Activated naive CD4-positive, alpha-beta T cell treated with Interleukin-2 at 50 U/mL for 16 hours (primary cell): ENCODE measurements at places on chromosomes 3 and 15.

GRCh38 chr15:99399618-99400017, 148.3 kb downstream of the LRRC28 start:
- DNase-seq = no peak

DNA sequence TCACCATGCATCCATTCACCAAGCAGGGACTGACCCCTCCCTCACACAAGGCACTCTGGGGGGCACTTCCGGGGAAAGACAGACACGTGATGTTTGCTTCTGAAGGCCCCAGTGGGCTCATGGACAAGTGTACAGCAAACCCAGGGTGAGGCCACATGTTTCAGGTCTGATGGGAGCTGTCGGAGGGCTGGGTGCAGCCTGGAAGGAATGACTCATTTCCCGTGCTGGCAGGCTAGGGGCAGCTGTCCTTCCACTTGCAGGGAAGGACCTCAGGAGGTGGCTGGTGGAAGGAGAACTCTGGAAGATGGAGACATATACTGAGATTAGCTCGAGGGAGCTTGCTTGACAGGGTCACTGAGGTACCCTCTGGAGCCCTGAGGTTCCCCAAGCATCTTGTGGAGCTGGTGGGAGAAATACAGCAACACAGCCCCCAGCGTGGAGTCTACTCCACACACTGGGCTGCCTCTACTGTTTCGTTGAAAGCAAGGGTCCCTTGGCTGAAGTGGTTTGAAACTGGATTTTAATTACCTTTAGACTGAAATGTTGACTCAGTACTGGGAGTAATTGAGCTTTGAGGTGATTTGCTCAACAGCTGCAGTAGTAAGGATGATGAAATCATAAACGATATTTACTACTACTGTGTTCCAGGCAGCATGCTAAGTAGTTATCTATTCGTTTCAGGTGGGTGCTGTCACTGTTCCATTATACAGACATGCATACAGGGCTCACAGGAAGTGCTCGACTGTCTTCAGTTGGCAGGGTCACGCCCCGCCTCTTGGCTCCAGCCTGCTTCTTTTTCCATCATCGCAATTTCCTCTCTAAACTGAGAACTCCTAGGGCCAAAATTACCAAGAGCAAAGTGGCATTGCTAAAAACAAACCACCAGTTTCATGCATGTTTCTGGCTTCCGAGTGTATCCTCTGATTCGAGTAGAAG, 230.4 kb downstream of the ADAMTS17 start:
- peak; percentile 43 for DNase-seq

DNA sequence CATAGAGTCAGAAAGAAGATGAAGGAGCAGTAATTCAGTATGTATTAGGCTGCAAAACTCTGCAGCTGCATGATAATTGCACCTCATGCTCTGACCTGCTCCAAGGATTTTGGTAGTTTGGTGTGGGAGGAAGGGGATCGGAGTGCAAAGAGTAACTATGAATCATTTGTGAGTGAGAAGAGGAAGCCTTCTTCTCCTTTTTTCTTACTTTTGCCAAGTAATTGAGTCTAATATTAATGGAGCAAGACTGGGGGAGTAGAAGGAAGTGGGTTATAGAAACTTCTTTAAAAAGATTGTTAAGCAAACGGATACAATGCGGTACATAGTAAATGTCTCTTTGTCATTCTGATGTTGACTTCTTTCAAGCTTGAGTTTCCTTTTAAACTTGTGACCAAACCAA, 276.5 kb downstream of the EDEM1 start:
- DNase-seq = no peak

DNA sequence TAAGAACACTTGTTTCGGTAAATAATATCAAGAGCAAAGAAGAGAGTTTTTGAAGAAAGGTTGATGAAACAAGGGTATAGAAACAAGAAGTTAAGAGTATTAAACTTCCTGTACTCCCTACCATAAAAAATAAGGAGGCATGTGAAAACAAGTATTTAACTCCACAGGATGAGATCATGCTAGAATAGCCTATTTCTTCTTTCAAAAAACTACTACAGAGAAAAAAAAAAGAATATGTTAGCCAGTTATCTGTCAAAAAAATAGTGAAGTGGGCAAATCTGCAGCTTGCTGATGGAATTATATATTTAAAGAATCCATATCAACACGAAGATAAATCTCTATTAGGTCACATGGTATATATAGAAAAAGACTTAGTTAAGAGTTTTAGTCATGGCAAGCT, 33.4 kb downstream of the SETD2 start:
- DNase-seq = no peak

DNA sequence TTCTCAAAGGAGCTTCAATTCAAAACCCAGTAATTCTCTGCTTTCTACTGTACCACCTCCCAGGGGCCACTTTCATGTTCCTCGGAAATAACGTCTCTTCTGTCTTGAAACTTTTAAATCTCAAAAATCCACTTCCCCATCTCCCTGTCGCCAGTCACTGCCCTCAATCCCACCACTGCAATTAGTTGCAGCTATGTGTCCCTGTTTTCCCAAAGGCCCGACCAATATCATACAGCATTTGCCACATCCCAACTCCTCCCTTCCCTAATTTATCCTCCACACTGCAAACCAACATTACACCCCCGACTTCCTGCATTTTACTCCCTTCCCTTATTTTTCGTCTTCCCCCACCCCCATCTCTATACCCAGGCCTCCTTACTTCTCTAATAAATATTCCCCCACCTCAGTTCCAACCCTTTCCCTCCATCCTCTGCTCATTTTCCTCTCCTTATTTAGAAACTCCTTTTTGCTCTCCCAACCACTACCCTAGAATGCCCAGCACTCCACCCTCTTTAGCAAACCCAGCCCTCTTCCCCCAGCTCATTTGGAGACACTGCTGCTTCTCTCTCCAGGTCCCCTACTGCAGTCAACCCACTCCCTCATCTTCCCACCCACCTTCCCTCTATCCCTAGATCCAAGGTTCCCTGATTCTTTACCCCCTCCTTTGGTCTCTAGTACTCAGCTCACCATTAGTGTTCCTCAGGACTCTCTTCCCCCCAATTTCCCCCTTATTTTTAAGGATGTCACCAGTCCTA, 1.1 kb downstream of the NPTN start:
- no peak for DNase-seq

GRCh38 chr3:127493924-127494646, 96.4 kb downstream of the TPRA1 start:
- DNase-seq = no peak

- DNase-seq = no peak
These were observed 41.0 kb downstream of the SV2B start for GRCh38 chr15:91141097-91141496.

DNA sequence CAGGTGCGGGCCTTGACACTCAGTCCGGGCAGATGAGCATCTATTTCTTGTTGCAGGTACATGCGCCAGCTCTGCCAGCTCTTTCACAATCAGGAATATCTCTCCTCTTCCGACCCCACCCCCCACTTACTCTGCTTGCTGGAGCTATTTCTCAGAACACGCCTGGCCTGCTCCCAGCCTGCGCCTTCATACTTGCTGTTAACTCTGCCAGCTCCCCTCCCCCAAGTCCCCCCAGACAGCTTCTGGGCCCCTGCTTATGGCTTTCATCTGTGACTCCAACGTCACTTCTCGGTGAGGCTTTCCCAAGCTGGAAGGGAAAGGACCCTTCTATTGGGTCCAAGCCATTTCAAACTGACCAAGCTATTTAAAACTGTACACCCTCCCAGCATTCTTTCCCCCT, 15.2 kb downstream of the MAGEF1 start:
- DNase-seq = no peak
